ENCODE measurements at places on chromosomes 11 and 22.

GRCh38 chr22:48884786-48885185, 942.9 kb downstream of the BRD1 start:
- DNase-seq = no peak

GRCh38 chr22:38860283-38861169, 11.5 kb downstream of the CBX6 start:
- DNase-seq = no peak

DNA sequence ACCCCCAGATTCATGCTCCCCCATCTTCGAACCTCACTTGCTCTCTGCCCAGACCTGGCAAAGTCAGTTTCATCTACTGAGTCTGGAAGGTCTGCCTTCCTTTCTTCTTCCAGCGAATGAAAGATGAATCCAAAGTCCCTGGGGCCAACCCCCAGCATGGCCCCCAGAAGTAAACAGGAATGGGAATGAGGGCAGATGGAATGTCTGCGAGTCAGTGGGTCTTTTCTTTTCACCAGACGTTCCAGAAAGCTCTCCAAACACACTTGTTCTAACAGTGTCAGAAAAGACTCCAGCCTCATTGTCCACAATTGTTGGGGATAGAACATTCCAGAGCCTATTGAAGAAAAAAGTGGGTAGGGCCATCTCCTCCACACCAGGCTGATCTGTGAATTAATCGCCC, 28.6 kb downstream of the RIBC2 start:
- DNase-seq = no peak

DNA sequence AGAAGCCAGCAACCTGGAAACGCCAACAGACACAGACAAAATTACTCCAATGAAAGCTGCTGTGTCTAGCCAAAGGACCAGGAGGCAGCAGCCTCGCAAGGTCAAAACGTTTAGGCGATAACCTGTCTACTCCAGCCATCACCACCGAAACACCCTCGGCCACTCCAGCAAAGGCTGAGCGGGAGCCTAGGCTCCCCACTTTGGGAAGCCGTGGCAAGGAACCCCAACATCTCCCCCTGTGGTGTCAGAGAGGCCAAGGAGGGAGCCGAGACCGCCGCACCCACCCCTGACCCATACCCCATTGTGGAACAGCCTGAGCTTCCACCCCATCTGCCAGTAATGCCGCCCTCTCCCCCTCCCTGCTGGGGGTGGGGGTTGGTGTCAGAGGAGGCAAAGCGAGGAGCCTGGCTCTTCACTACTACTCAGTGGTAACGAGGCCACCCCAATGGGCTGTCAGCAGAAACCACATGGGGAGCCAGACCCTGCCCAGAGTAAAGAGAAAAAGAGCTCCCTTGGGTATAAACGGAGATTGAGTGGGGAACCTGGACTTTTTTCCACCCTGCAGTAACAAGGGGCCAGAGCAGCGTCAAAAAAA, 33.9 kb upstream of the SEPTIN5 start:
- DNase-seq = no peak

DNA sequence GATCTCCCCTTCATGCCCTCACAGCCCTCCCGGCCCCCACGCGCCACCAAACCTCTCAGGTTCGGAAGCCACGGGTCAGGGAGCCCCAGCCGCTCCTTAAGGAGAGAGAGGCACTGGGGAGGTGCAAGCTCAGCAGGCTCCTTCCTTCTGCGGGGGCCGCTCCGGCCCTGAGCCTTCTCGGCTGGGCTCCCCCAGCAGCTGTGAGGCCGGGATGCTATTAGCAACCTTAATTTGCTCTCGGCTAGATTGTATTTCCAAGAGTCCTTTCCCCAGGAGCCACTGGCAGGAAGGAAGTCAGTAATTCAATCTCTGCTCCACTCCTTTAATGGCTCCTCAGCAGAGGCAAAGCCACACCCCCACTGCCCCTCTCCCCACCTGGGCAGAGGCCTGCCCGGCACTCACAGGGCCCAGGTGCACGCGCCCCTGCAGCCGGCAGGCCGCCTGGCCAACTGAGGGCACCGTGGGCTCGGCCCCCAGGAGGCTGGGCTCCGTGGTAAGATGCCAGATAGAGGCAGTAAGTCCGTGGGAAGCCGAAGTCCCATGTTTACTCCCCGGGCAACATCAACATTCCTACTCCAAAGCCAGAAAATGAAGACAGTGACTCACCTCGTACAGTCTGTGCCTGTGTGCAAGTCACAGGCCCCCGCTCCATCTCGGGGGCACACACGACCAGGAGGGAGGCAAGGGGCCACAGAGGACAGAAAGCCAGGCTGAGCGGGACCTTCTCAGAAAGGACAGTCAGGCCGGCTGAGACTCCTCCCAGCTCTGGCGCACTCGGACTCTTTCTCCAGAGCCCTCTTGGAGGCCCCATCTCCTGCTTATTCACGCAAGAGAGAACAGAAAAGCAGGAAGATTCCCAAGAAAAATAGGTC, 5.2 kb downstream of the IGSF9B start:
- no peak for DNase-seq

DNA sequence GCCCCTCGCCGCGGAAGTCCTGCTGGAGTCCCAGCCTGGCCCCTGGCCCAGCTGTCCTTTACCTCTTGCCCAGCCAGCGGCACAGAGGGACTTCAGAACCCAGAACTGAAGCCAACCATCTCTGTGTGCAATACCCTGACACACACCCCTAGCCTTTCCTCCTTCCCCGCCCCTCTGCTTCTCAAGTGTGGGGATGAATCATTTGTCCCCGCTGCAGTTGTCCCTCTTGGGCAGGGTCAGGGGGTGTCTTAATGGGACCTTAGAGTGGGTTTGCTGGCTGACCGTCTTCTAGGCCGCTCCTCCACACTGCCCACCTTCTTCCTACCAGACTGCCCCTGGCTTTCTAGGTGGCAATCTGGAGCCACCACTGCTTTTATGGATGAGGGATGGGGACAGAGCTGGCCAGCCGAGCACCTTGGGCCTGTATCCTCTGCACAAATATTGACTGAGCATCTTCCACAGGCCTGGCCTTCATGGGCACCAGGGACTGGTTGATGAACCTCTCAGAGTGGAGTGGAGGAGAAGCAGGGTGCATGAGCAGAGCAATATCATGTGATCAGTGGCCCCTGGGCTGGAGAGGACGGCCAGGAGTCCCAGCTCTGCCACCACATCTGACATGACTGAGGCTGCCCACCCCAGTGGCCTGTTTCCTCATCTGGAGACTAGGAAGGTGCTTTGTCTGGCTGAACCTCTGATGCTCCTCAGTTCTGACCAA, 668 bp upstream of the CHST1 start:
- no peak for DNase-seq

DNA sequence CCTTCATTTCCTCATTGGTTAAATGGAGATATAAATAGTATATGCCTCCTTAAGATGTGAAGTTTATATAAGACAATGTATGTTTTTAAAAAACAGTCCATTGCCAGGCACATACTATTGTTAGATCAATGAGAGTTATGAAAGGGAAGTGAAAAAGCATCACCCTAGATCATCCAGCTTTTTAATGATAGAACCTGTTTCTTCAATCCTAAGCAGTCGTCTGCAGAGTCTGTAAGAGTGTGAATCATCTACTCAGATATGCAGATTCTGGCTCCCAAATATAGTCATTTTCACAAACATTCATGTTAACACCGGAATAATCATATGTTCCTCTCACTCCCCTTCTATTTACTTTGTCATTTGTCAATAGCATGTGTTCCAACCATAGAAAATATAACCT, 65.3 kb upstream of the SLN start:
- DNase-seq = no peak
